Kidney capillary endothelial cell (primary cell): ENCODE measurements at places on chromosomes 16 and 17.

DNA sequence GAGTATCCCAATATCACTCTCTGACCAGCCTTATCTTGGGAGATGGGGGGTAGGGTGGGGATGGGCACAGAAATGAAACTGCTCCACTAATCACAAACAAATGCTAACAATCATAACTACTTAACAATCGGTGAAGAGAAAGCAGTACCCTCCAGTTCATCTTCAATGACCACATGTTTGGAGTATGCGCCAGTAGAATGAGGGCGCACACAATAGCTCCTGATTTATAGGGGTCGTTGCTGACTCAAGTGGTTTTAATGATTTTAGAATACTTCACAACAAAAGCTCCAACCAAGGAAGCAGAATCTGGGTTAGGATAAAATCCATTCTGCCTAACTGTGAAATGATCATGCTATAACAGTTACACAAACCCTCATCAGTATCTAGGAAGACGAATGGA lies 184.4 kb downstream of the AATF start:
- DNase-seq = no peak

- DNase-seq = no peak
These were observed 56.0 kb downstream of the CYB561 start for GRCh38 chr17:63390090-63390489.

DNA sequence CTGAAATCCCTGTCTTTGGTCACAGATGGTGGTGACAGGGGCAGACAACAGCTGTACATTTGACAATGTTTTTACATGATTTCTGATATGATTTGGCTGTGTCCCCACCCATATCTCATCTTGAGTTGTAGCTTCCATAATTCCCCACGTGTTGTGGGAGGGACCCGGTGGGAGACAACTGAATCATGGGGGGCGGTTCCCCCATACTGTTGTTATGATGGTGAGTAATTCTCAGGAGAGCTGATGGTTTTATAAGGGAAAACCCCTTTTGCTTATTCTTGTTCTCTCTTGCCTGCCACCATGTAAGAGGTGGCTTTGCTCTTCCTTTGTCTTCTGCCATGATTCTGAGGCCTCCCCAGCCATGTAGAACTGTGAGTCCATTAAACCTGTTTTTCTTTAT lies 353.9 kb downstream of the CPPED1 start:
- no peak for DNase-seq

GRCh38 chr17:50199803-50200456 lies 1.5 kb downstream of the COL1A1 start:
- no peak for DNase-seq

GRCh38 chr17:43399839-43400328 lies 1.1 kb downstream of the ARL4D start:
- no peak for DNase-seq

DNA sequence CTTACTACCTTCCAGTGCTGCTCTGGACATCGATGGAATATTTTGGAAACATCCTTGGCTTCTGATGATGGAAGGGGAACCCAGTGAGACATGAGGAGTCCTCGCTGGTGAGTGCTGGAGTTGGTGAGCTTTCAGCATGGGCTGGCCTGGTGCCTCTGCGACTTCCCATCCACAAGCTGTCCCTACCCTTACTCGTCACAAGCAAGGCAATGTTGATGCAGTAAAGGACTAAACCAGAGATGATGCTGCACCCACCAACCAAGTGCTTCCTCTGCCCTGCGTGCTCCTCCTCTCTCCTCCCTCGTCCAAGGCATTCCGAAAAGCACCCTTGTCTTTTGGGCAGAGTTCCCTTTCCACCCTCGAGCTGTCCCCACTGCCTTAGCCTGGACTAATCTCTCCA lies 154.7 kb downstream of the GRIN2A start:
- no peak for DNase-seq

- no peak for DNase-seq
These were observed 30.9 kb upstream of the CDC42EP4 start for GRCh38 chr17:73342541-73343167.

DNA sequence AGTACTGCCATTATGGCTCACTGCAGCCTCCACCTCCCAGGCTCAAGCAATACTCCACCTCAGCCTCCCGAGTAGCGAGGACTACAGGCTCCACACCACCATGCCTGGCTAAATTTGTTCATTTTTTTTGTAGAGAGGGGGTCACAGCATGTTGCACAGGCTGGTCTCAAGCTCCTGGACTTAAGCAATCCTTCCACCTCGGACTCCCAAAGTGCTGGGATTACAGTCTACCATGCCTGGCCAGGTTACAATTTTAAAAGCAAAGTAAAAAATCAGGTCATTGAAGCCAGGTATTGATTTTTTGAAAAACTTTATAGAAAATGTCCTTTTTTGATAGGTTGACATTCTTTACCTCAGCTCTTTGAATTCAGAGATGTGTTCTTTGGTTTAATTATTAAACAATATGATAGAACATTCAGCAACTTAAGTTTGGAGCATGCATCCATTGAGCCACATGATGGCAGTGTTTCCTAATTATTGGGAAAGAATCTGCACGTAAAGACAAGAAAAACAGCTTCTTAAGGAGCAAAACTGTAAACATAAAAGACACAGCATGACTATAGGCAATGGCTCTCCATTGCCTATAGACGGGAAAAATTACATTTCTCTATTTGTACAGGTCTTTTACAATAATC lies 1.7 kb upstream of the SLC16A11 start:
- peak; percentile 82 for DNase-seq

DNA sequence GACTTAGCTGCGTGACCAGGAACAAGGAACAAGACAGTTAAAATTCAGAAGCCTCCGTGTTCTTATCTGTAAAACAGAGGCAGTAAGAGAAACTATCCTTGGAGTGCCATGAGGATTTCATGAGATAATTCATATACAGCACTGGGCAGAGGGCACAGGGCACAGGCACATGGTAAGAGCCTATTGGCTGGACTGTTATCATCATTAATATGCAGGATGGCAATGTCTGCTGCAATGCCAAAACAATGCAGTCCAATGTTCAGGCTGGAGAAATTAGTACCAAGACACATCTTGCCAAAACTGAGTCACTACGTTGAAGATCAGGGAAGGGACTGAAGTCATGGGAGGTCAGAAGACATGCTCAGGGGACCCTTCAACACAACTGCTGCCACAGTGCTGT lies 13.6 kb downstream of the CDRT4 start:
- no peak for DNase-seq

DNA sequence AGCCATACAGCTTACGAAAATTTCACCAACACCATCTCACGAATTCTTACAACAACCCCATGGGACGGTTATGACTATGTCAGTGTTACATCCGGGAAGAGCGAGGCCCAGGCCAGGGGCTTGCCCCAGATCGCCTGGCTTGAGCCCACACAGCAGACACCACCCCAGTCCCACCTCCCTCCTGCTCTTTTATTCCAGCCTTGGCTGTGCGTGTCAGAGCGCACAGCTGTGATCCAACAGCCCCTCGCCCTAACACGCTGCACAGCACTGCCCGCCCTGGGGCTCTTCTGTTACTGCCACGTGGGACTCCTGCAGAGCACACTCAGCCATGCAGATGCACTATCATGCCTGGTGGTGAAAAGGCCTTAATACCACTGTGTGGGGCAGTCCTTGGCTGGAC lies 127.9 kb downstream of the ENGASE start:
- DNase-seq = no peak
